Left renal cortex interstitium (tissue), 4 donors: ENCODE measurements at places on chromosomes 5 and 9. TPM values are rescaled to one million over a fixed set of nuclear protein-coding genes. Genes with fewer than 3 reads are reported as not detected.

GRCh38 chr9:8734760-8735159 is 935.2 kb upstream of the DMAC1 start:
- DNase-seq = no peak

GRCh38 chr9:19456426-19456825 is 47.6 kb downstream of the ACER2 start:
- DNase-seq = no peak

Gene DNAJC25
- 17.6 TPM for polyA plus RNA-seq

DNA sequence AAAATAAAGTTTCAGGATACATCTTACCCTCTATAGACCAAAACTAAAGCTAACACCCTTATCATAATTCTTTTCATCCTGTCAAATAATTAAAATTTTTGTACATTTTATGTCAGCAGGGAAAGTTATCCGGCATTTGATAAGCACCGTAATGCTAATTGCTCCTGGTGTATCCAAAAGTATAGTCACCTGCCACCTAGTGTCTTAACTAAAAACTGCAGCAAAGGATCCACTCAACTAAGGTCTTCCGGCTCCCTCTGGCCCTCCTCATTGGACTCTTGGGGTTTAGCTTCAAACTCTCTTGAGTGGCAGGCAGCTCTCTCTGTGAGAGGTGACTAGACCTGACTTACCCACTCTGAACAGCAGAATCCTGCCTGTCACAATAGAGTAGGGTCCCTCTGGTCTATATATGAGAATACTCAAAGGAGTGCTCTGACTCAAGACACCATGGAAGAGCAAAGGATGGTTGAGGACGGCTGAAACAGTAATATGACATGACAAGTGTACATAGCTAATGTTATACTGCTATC is 60.4 kb upstream of the CAST start:
- no peak for DNase-seq

DNA sequence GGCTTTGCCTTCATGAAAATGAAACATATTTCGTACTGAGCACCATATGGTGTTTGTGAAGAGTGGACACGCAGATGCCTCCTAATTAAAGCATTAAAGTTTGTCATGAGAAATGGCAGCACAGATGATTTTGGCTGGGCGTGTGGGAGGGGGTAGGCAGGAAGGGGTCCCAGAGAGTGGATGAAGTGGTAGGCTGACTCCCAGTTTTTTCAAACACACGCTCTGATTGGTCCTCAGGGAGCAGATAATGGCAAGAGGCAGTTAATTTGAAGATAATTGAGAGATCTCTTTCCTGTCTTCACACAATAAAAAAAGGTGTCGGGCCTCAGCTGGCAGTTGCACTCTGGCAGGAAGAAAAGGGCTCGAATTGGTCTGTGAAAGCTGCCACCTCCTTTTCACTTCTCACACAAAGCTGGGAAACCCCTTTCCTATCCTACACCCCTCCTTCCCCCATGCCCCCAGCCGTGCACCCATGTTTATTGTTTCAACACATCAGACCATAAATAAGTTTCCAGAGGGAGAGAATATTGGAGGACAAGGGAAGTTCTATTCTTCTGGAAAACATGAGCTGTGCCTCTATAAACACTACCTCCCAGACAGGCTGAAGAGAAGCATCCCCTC is 429.6 kb downstream of the ARHGEF28 start:
- no peak for DNase-seq

GRCh38 chr9:27703216-27703980 is 130.1 kb upstream of the C9orf72 start:
- no peak for DNase-seq

Gene PCA3
- 1.5 TPM for polyA plus RNA-seq

DNA sequence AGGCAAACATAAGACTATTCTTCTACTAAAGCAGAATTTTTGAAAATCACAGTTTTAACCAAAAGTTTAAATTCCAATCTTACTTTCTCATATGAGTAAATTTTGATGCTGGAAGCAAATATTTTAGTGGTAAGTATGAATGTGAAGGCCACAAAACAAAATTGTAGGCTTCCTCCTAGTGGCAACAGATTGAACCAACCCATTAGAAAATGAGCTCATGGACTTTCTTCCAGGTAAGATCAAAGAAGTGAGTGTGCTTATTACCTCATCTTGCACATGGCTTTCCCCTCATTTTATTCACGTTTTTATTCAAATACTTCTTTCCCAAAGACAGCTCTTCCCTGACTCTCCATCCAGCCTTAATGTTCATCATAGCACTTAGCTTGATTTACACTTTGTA is 16.5 kb upstream of the RLN2 start:
- DNase-seq = no peak
